SW480 (cell line): ENCODE measurements at places on chromosomes 12 and 14.
A peak's percentile ranks its signal among the peaks of the same experiment; 100 is the strongest.

GRCh38 chr14:24322672-24323071, 11.4 kb downstream of the LTB4R start:
- DNase-seq = no peak

- no peak for DNase-seq
Measured at GRCh38 chr12:6183689-6184428, 16.3 kb upstream of the CD9 start.

DNA sequence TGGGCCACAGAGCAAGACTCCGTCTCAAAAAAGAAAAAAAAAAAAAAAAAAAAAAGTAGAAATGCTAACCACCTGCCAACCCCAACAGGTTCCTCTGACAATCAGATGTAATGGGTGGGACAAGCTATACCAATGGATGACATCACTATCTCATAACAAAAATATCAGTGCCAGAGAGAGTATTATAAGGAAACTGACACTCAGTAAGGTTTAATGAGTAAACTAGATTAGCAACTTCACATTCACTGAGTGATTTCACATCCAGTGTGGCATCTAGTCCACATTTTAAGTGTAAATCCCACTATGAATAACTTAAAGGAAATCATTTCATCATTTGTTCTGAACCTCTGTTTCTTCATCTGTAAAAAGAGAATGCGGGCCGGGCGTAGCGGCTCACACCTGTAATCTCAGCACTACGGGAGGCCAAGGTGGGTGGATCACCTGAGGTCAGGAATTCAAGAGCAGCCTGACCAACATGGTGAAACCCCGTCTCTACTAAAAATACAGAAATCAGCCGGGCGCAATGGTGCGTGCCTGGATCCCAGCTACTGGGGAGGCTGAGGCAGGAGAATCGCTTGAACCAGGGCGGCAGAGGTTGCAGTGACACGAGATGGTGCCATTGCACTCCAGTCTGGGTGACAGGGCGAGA, 1.8 kb downstream of the SART3 start:
- no peak for DNase-seq

- DNase-seq = no peak
Measured at GRCh38 chr14:30673071-30673470, 51.0 kb downstream of the SCFD1 start.

DNA sequence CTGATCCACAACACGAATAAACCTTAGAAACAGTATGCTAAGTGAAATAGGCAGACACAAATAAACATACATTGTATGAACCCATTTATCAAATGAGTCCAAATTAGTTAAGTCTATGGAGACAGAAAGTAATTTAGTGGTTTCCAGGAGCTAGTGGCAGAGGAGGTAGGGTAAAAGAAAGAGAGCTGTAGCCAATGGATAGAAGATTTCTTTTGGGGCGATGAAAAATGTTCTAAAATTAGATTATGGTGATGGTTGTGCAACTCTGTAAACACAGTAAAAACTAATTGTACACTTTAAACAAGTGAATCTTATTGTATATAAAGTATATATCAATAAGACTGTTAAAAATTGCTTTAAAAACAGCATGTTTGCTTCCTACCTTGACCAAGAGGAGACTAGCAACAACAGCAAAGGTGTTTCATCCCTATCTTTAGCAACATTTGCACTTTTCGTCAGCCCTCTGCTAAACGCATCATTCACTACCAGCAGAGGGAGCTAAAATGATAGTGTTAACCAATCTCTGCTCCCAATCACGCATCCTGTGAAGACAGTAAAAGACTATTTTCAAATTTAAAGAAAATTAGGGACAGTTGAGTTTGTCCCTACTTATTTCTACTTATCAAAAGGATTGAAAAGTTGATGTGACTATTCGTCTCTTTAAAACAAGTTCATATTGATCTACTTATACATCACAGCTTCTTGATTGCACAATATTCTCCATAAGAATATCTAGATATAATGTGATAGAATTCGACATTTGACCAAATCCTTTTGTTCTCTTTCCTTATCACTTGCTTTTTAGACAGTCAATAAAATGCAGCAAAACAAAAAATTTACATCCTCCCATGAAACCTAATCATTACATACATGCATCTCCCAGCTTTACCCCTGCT, 24.0 kb upstream of the LGR5 start:
- DNase-seq = peak; percentile 48

- no peak for DNase-seq
Measured at GRCh38 chr12:93702707-93703315, 25.6 kb downstream of the CRADD start.

GRCh38 chr12:29945904-29946303, 162.2 kb upstream of the TMTC1 start:
- DNase-seq = no peak

GRCh38 chr12:51533799-51534198, 57.2 kb upstream of the SCN8A start:
- peak; percentile 31 for DNase-seq

- peak; percentile 17 for DNase-seq
Measured at GRCh38 chr12:63802012-63802608, 22.4 kb downstream of the RXYLT1 start.

DNA sequence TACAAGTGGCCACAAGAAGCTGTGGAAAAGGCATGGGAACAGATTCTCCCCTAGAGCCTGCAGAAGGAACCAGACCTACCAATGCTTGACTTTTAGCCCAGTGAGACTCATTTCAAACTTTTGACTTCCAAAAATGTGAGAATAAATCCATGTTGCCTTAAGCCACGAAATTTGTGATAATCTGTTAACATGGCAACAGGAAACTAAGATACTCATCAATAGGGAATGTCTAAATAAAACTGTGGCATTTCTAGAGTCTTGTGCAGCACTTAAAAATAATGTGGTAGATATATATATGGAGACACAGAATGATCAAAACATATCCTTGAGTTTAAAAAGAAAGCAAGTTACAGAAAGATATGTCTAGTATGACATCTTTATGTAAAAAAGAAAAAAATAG, 12.0 kb downstream of the HECTD4 start:
- no peak for DNase-seq

DNA sequence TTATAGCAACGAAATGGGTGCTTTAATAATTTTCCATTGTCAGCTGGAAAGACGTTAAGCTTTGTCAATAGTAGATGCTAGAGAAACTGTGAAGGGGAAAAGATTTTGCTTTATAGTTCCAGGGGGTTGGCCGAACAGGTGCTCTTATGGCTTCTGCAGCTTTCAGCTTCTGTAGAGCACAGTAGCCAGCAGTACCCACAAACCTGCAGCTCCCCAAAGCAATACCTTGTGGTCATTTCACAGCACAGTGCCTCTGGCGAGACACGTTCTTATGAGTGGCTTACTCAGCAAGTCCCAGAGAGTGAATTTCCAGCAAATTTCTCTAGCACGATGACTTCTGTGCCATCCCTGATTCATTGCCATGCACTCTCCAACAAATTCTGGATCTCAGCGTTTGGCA, 416.3 kb upstream of the ATP2B1 start:
- DNase-seq = no peak

DNA sequence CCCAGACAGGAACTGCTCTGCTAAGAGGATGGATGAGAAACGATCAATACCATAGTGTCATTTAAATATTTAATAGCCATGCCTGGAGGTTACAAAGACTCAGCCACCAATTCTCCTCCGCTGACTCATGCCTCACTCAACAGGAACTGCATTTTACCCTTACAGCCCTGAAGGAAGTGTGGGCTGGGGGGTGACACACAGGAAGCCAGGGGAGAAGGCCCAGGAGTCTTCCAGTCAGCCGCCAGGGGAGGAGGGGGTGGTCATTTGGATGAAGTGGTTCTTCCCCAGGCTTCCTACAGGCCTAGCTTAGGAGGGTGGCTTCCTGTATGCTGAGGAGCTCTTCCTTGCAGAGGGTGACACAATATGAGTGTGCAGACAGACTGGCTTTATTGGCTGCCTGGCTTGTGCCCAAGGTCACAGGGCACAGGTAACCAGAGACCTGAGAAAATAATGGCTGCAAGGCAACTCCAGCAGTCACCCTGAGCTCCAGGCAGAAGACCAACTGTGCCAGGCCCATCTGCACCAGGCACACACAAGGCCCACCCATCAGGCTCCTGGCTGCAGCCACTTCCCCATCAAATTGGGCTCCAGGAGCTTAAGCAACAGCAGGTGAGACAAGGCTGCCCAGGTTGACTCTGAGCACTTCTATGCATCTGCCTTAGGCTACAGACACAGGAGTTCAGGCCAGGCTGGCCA, 30.6 kb upstream of the RPLP0 start:
- peak; percentile 90 for DNase-seq

- DNase-seq = no peak
Measured at GRCh38 chr12:77167801-77168200, 102.4 kb upstream of the E2F7 start.

DNA sequence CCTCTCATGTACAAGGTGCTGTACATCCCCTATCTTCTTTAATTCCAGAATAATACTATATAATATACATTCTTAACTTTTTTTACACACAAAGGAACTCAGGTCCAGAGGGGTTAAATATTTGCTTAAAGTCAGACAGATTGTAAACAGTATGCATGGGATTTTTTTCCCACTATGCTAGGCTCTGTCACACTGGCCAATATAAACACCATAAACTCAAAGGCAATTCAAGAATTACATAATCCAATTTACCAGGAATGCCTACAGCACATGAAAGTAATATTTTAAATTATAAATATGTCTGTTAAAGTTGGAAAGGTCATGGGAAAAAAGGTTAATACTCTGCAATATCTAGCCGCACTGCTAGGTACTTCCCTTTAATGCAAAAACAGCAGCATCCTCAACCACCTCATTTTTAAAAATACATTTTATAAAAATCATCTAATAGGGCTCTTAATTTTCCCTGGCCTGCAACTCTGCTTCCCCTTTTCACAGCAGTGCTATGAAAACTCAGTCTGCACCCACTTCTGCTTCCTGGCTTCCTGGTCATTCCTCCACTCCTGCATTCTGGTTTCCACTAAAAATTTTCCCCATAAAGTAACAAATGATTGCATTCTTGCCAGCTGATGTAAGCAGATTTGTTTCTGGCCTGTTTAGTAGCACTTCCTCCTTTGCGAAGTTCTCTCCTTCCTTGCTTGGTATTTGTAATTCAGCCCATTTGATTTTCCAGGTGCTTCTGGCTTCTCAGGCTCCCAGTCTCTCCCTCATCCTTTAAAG, 128.1 kb downstream of the ITPR2 start:
- no peak for DNase-seq

DNA sequence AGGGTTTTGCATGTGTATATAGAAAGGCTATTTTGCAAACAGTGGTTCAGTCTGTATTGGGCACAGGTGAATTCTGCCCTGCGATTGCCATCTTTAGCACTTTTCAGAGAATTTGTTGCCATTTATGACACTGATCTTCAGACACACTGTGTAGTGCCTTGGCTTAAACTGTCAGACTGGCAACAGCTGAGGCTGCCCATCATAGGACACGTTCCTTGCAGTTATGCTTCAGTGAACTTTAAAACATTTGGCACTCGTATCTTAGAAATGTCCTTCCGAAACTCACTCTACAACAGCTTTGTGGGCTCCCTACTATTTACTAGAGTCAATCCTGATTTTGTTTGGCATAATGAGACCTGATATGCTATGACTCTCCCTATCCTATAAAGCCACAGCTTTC, 29.1 kb downstream of the AP5M1 start:
- DNase-seq = no peak

GRCh38 chr12:7433276-7433822, 10.6 kb downstream of the CD163L1 start:
- DNase-seq = peak; percentile 73

- DNase-seq = no peak
Measured at GRCh38 chr14:104702673-104703072, 13.3 kb downstream of the INF2 start.

- peak; percentile 84 for DNase-seq
Measured at GRCh38 chr12:6341417-6342139, at the start of gene TNFRSF1A. TSS of gene TNFRSF1A (minus strand) at chr12:6342076. CDS start at chr12:6341814, 262 bp downstream.

DNA sequence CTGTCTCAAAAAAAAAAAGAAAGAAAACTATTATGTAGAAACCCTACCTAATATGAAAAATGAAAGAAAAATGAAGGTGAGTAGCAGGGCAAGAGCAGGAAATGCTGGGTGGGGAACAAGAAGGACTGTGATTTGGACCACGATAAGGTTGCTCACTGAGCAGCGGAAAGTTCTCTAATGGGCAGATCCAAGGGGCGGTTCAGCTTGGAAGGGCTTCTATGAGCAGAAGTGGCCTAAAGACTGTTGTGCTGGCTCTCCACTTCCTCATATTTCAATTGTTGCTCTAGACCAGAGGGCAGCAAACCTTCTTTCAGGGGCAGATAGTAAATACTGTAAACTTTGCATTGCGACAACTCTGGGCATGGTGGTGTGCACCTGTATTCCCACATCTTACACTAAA, 16.3 kb upstream of the NFYB start:
- no peak for DNase-seq

GRCh38 chr12:81541121-81541520, 218.0 kb downstream of the PPFIA2 start:
- no peak for DNase-seq

- peak; percentile 95 for DNase-seq
Measured at GRCh38 chr14:76812422-76813383, at the start of gene ANGEL1. TSS of gene ANGEL1 (minus strand) at chr14:76812882. CDS start at chr14:76812827, 55 bp downstream.

- no peak for DNase-seq
Measured at GRCh38 chr12:64243809-64244208, 21.7 kb upstream of the KICS2 start.

DNA sequence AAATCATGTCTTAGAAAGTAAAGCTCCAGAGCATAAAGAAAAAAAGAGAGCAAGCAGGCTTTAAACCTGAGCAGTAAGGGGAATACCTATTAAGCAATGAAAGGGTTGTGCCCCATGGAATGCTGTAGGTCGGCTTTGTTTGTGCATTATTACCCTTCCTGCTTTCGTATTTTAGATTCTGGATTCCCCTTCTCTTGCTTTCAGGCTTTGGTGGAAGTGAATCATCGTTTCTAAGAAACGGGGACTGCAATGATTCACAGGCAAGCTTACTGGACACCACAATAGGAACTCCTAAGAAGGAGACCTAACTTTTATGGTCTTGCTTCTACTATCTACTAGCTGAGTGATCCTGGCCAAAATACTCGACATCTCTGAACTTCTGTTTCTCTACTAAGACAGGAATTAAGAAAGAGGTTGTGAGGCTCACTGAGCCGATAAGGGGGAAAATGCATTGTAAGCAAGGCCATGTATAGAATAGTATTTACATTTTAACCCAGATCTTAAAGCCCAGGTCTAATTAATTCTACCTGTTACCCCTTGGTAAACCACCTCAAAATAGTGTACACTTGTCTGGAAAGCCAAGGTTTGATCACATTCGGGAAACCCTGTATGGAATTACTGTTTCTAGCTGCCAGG, 1.2 kb upstream of the BMAL2 start:
- DNase-seq = peak; percentile 96

DNA sequence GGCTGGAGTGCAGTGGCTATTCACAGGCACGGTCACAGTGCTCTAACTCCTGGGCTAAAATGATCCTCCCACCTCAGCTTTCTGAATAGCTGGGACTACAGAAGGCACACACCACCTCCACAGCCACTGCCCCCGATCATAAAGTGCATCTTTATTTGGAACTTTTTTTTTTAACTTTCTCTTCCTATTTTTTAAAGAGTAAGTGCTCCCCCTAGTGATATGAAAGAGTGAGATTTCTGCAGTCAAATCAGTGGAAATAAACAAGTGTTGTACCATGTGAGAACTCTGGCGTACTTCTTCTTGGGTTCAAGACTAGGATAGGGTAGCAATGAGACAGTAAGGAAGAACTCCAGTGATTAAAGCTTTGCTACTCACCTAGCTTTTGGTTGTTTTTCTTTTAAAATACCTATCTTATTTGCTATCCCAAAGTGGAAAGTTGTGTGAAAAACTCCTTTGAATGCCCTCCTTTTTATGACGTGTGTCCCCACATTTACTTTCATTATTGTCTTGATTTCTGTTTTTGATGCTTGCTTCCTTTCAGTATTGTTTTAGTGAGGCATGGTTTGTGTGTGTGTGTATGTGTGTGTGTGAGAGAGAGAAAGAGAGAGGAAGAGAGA, 6.6 kb downstream of the PPP4R4 start:
- DNase-seq = peak; percentile 71

- no peak for DNase-seq
Measured at GRCh38 chr14:50825307-50825706, 5.7 kb downstream of the NIN start.
